ENCODE measurements at places on chromosomes 11 and 22. TPM values are rescaled to one million over a fixed set of nuclear protein-coding genes. Genes with fewer than 3 reads are reported as not detected.

Gene RTCB
- total RNA-seq, result 128 TPM

Gene GUCY1A2
- 0.29 TPM for total RNA-seq

Gene ST14
- not detected for total RNA-seq

Gene MRGPRF
- total RNA-seq, result 77.2 TPM

Gene VPS11
- total RNA-seq, result 31.4 TPM
